SK-N-SH (cell line): ENCODE measurements at places on chromosomes 16 and 17. TPM values are rescaled to one million over a fixed set of nuclear protein-coding genes. Genes with fewer than 3 reads are reported as not detected.

Gene GAA
- polyA plus RNA-seq = 19.5 and 27.3 TPM in 2 replicates

Gene NOL3
- 34.1 and 38.7 TPM in 2 replicates for polyA plus RNA-seq

Gene KRTAP3-2
- not detected in 2 replicates for polyA plus RNA-seq

Gene DBF4B
- 8.3 and 9.6 TPM in 2 replicates for polyA plus RNA-seq

Gene NOL11
- 27.0 and 36.2 TPM in 2 replicates for polyA plus RNA-seq

Gene RASL10B
- 4.2 and 4.3 TPM in 2 replicates for polyA plus RNA-seq

Gene SHISA9
- 0.02 TPM in 1 of 2 replicates, not detected in the other for polyA plus RNA-seq

Gene SPN
- 0.10 and 0.13 TPM in 2 replicates for polyA plus RNA-seq

Gene MYH8
- under 0.01 TPM in 1 of 2 replicates, not detected in the other for polyA plus RNA-seq

Gene TNFRSF13B
- polyA plus RNA-seq = not detected in 2 replicates

Gene TMEM114
- polyA plus RNA-seq = not detected in 2 replicates
